Suppressor macrophage (primary cell): ENCODE measurements at places on chromosomes 11 and 22.

- peak; percentile 85 for DNase-seq
These were observed 126.0 kb upstream of the TTC12 start for GRCh38 chr11:113188371-113188834.

GRCh38 chr11:103055221-103055890 lies 36.6 kb downstream of the DCUN1D5 start:
- peak; percentile 23 for DNase-seq

DNA sequence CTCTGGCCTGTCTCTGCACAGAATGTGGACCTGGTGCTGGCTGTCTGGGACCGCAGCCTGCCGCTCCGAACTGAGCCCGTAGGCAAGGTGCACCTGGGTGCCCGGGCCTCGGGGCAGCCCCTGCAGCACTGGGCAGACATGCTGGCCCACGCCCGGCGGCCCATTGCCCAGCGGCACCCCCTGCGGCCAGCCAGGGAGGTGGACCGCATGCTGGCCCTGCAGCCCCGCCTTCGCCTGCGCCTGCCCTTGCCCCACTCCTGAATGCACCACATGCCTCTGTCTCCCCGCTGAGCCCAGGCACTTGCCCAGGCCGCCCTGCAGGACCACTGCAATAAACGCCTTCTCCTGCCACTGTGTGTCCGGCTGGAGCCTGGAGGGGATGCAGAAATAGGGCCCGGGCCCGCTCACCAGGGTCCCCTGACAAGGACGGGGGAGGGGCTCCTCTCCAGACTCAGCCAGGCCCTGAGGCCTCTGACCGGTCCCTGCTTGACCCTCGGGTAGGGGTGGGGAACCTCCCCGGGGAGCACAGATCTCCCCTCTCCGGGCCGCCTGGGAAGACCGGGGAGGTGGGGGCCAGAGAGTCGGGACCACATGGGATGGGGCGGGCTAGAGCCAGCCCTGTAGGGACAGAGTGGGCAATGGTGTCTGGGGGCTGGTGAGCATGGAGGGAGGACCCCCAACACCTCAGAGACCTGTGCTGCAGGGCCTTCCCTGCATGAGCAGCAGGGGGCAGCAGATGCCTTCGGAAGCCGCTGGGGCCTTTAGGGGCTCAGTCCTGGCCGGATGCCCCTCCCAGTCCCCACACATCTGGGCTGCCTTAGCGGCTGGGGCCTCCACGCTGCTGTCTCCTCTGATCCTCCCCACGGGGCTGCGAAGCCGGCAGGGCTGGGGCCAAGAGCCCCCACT lies 1.4 kb upstream of the TNNI2 start:
- DNase-seq = peak; percentile 82

GRCh38 chr11:69102732-69103615 lies 52.8 kb upstream of the SMIM38 start:
- DNase-seq = peak; percentile 25

DNA sequence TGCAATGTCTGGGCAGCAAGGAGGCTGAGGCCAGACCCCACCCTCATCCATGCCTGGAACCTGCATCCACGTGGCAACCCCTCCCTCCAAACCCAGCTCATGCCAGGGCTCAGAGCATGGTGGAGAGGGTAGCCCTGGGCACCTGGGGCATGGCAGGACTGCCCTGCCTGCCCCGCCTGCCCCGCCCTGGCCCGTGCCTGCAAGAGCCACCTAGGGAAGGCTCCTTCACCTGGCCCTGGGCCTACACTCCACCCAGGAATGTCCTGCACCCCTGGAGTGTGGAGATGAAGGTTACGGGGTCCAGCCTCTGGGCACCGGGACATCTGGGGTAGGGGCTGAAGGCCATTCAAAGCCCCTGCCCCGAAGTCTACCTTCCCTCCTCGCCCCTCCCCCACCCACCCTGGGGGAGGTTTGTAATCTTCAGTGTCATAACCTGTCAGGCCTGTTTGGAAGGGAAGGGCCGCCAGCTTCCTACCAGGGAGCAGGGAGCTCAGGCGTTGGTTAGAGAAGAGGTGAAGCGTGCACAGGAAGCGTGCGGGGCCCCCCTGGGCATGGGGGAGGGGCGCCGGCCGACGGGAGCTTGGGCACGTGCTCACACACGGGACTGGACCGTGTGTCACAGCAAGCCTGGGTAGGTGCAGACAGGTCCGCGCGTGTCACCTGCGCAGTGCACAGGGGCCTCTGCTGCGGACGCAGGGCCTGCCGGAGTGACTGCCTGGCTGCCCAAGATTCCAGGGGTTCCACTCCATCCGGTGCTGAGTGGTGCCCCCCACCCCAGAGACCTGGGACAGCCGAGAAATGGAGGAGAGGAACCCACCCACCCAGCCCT lies 30.7 kb upstream of the TH start:
- DNase-seq = no peak
